OCI-LY7 (cell line): ENCODE measurements at places on chromosomes 2 and 18. TPM values are rescaled to one million over a fixed set of nuclear protein-coding genes. Genes with fewer than 3 reads are reported as not detected.

DNA sequence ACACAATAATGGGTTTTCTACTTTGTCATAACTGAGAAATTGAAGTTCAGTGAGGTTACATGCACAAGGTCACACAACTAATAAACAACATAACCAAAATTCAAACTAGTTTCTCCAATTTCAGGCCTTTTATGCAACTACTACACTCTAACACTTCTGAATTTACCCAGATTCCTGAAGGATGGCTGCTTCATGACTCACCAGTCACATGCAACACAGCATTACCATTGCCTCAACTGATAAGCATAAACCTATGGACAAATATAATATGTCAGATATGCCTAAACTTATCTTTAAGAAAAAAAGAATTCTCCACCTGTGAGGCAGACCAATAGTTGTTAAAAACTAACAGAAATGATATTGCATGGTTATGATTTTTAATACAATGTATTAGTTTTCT lies 586.5 kb upstream of the SLC8A1 start:
- DNase-seq, result no peak

Gene MRPL53
- 90.0 and 102 TPM in 2 replicates for total RNA-seq

DNA sequence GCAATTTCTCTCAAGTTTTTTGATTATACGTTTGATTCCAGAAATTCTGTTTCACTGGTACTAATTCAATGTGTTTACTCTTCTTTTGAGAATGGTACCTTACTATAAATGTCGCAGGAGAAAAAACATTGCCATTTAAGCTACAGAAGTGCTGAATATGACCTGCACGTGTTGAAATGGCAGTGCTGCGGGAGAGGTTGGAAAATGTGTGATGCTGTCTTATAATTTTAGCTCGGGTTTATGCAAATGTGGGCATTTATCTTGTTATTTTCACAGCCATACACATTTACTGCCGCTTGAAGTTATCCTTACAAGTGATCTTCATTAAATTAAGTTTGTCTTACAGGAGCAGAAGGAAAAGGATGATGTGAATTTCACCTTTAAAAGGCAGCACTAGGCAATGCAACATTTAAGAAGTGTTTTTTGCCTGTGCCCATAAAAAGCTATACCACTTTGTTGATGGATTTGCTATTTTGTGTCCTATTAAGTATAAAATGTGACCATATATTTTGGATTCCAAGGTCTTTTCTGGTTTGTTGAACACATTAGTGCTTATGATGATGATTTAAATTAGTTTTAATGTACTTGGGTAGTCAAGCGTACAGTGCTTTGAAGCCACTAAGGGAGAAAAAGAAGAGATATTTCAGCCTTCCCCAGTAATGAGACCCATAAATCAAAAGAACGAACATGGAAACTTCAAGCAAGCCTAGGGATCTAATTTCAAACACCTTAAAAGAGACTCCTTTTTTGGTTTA lies 112.1 kb downstream of the LTBP1 start:
- DNase-seq, result peak; percentile 60

DNA sequence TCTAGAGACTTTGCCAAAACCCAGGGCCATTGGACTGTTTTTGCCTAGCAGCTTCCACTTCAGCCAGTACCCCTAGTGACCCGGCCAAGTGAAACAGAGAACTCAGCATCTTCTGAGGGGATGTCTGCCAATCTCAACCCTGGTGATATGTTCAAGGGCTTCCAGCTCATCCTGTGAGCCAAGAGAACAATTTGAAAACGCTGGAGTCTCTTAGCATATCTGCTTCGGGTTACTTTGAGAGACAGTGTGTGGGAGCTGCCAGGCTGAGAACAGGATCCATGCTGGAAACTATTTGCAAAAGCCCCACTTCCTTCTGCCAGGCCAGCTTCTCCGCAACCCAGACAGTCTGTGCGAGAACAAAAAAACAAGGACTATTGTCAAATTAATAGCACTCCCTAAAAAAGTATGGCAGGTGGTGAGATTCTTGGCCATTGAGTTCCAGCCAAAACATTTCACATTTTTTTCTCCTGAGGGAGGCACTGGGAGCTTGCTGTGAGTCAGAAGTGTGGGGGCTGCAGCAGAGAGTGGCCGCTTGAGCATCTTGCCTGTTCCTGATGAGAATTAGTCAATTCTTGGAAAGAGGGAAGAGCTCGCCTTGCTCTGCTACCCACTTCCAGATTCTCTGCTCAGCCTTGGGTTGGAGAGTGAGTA lies 395.6 kb upstream of the TRIB2 start:
- DNase-seq, result no peak
